ENCODE measurements at places on chromosomes 7 and 10. TPM values are rescaled to one million over a fixed set of nuclear protein-coding genes. Genes with fewer than 3 reads are reported as not detected.

Gene LRRC18
- total RNA-seq: not detected

Gene LBX1
- not detected for total RNA-seq

Gene SH2D4B
- 0.27 TPM for total RNA-seq

Gene AKR1C8
- not detected for total RNA-seq

DNA sequence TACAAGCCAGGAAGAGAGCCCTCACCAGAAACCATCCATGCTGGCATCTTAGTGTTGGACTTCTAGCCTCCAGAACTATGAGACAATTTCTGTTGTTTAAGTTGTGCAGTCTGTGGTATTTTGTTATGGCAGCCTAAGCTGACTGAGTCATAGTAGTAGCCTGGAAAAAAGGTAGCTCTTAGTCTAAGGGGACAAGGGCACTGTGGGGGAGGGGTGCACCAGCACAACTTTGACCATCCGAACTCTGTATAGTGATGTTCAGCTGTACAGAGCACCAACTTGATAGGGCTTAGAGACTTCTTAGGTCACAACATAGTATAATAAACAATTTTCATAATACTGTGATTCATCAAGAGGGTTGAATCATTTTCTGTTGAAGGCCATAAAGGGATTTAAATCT lies 14.3 kb downstream of the EIF4EBP2 start:
- DNase-seq: no peak

DNA sequence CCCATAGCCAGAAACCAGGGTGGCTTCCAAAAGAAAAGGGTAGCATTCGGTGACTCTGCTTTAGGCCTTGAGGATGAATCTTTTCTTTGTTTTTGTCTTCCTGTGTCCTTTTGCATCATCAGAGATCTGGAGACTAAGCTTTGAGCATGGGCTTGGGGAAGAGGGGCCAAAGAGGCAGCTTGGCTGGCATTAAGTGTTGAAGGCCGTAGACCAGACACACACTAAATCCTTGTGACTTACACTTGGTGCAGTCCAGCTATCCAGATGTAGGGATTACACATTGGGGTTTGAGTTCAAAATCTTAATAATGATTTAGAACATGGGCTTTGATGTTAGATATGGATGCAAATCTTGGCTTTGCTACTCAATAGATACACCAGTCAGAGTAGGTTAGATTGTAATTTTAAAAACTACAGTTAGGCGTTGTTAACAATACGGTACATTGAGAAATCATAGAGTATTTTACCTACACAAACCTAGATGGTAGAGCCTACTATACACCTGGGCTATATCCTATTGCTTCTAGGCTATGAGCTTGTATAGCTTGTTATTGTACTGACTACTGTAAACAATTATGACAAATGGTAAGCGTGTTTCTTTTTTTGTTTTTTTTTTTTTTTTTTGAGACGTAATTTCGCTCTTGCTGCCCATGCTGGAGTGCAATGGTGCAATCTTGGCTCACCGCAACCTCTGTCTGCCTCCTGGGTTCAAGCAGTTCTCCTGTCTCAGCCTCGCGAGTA lies 3.5 kb downstream of the SEPTIN7 start:
- no peak for DNase-seq

GRCh38 chr7:26633557-26633956 lies 230.8 kb downstream of the SKAP2 start:
- no peak for DNase-seq

- DNase-seq: no peak
Observed at GRCh38 chr7:42790196-42790595, 121.7 kb downstream of the C7orf25 start.

DNA sequence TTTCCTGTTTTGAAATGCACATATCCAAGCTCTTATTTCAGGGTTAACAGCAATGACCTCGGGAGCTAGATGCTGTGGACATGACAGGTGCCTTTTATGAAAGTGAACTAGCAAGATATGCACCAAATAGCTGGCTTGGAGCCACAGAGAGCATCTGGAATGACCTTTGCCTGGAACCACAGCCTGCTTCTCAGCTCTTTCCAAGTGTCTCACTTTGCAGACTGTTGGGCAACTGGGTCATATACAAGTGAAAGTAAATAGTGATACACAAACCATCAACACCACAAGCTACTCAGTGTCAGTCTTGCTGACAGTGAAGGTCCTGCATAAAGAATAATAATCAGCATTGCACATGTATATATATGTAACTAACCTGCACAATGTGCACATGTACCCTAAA lies 183.5 kb downstream of the RNF133 start:
- no peak for DNase-seq

- DNase-seq: no peak
Observed at GRCh38 chr7:137418841-137419240, 75.3 kb upstream of the PTN start.

DNA sequence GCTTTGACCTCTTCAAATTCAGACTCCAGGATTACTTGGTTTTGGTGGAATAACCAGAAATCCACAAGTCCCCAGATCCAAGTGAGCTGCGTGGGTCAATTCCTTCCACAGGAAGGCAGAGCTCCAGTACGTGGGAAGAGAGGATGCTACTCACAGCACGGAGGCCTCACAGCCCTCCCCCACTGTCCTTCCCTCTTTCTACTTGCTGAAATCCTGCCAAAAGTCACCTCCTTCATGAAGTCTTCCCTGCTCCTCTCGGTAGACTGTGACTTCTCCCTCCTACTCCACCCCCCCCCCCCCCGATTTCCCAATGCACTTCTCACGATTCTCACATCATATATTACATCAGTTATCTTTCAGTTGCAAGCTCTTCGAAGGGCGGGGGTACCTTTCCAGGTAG lies 12.3 kb downstream of the CAMK2G start:
- DNase-seq: no peak

DNA sequence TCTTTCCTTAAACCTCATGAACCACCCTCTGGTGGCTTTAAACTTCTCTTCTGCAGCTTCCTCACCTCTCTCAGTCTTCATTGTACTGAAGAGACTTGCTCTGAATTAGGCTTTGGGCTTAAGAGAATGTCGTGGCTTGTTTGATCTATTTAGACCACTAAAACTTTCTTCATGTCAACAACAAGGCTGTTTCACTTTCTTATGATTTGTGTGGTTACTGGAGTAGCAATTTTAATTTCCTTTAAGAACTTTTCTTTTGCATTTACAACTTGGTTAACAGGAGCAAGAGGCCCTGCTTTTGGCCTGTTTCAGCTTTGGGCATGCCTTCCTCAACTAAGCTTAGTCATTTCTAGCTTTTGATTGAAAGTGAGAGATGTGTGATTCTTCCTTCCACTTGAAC lies 38.1 kb upstream of the CDHR3 start:
- DNase-seq: no peak

GRCh38 chr10:49222170-49222569 lies 34.0 kb upstream of the TMEM273 start:
- no peak for DNase-seq
